A549 treated with AZD2906 at 1 μM for 4 hours (cell line): ENCODE measurements at places on chromosomes 13 and 19. TPM values are rescaled to one million over a fixed set of nuclear protein-coding genes. Genes with fewer than 3 reads are reported as not detected.

The OR7A5 gene
- total RNA-seq: not detected in 5 replicates

The CALR3 gene
- 0.07 to 0.14 TPM in 2 of 5 replicates, not detected in the others for total RNA-seq

The FFAR2 gene
- total RNA-seq: 0.02 TPM in 1 of 5 replicates, not detected in the others

The ZNF578 gene
- not detected in 5 replicates for total RNA-seq

The PRKCG gene
- total RNA-seq: 4.0 to 6.3 TPM (median 5.3 TPM) in 5 replicates

The RFPL4A gene
- total RNA-seq: 0.48 to 1.1 TPM (median 0.80 TPM) in 5 replicates

The THSD8 gene
- 8.0 to 11.7 TPM (median 10.6 TPM) in 4 of 5 replicates, not detected in the other for total RNA-seq

The CYSLTR2 gene
- total RNA-seq: not detected in 5 replicates

The SYT5 gene
- total RNA-seq: 1.9 to 5.0 TPM (median 3.5 TPM) in 5 replicates

The EFNB2 gene
- total RNA-seq: 3.4 to 4.4 TPM (median 4.0 TPM) in 5 replicates

The C19orf73 gene
- 0.91 to 2.0 TPM (median 1.6 TPM) in 5 replicates for total RNA-seq

The CCDC8 gene
- total RNA-seq: not detected in 5 replicates

The PTOV1 gene
- total RNA-seq: 105 to 154 TPM (median 149 TPM) in 5 replicates

The TLE2 gene
- 2.5 to 3.8 TPM (median 3.0 TPM) in 5 replicates for total RNA-seq

The MRPS31 gene
- total RNA-seq: 13.1 to 14.8 TPM (median 13.2 TPM) in 5 replicates

The GPR4 gene
- 0.15 to 0.66 TPM (median 0.22 TPM) in 5 replicates for total RNA-seq

The SAMD1 gene
- total RNA-seq: 32.9 to 42.4 TPM (median 37.0 TPM) in 5 replicates

The ADGRE3 gene
- total RNA-seq: not detected in 5 replicates

The CYP2A7 gene
- total RNA-seq: not detected in 5 replicates

The NALCN gene
- 3.1 to 4.2 TPM (median 3.9 TPM) in 5 replicates for total RNA-seq

The IGFL2 gene
- 0.37 to 0.86 TPM (median 0.56 TPM) in 5 replicates for total RNA-seq

The ZNF625 gene
- total RNA-seq: not detected in 5 replicates

The SERP2 gene
- not detected in 5 replicates for total RNA-seq

The SLITRK6 gene
- total RNA-seq: 0.15 to 0.23 TPM (median 0.21 TPM) in 5 replicates

The KLC3 gene
- total RNA-seq: 0.85 to 1.2 TPM (median 1.2 TPM) in 5 replicates
